ENCODE measurements at places on chromosomes 2 and 18. TPM values are rescaled to one million over a fixed set of nuclear protein-coding genes. Genes with fewer than 3 reads are reported as not detected.

- no peak overlapping the region for H3K27ac ChIP-seq
- no peaks in the 10 kb centered on the region for H3K4me1 ChIP-seq
- H3K27me3 ChIP-seq, result no peaks in the 10 kb centered on the region
- no peak for DNase-seq
- H3K4me3 ChIP-seq, result no peak overlapping the region
- no peaks in the 10 kb centered on the region for H3K36me3 ChIP-seq
Measured at GRCh38 chr2:155026651-155027174, 328.2 kb downstream of the KCNJ3 start.

DNA sequence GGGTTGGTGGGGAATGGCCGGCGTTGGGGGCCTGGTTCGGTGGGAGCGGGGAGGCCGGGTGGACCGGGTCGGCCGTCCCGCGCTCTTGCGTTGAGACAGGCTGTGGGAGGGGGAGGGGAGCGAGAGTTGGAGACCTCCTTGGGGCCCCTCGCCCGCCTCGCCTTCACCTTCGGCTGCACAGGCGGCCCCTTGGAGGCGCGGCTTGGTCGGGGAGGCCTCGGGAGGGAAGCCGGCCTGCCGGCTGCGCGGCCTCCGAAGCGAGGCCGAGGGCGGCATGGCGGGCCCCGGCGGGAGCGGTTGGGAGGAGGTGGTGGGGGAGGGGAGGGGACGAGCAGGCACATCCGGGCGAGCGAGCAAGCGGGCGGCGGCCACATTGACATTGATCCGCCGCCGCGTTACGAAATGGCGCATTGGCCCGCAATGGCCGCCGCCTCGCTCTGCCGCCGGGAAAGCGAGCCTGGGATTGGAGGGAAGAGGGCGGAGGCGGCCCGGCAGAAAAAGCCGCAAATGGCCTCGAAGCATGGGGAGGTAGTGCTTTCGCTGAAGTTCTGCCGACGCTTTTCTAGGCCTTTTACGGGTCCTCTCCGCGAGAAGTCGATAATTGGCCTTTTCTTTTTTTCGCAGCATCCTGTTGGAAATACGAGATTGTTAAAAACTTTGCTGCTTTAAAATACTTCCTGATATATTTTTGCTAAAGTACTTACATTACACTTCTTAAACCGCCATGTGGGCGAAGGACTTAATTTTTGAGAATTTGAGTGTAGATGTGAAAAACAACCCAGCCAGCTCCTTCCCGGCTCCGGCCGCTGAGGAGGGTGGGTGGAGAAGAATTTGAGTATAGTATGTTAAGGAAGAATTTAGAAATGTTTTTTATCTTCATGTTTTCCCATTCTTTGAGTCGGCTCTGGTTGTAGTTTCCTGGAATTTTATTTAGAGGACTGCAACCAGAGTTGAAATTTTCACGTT is 580 bp downstream of the HNRNPA3 start:
- DNase-seq, result peak; percentile 93
- no peaks in the 10 kb centered on the region for H3K27me3 ChIP-seq
- peaks cover 58% of the 10 kb centered on the region for H3K4me1 ChIP-seq
- H3K27ac ChIP-seq, result peak overlapping the region; percentile 100
- peaks cover 40% of the 10 kb centered on the region for H3K36me3 ChIP-seq
- peak overlapping the region; percentile 85 for H3K4me3 ChIP-seq

- H3K27me3 ChIP-seq, result no peaks in the 10 kb centered on the region
- no peaks in the 10 kb centered on the region for H3K36me3 ChIP-seq
- peaks cover 79% of the 10 kb centered on the region for H3K4me1 ChIP-seq
- no peak for DNase-seq
- H3K4me3 ChIP-seq, result no peak overlapping the region
- peak overlapping the region; percentile 50 for H3K27ac ChIP-seq
Measured at GRCh38 chr2:55153584-55154299, 78.4 kb downstream of the CLHC1 start.

- no peaks in the 10 kb centered on the region for H3K27me3 ChIP-seq
- DNase-seq, result no peak
- no peaks in the 10 kb centered on the region for H3K36me3 ChIP-seq
- H3K4me3 ChIP-seq, result no peak overlapping the region
Measured at GRCh38 chr2:30511122-30512083, 64.4 kb downstream of the LCLAT1 start.

OTOS gene
- polyA plus RNA-seq, result not detected

DNA sequence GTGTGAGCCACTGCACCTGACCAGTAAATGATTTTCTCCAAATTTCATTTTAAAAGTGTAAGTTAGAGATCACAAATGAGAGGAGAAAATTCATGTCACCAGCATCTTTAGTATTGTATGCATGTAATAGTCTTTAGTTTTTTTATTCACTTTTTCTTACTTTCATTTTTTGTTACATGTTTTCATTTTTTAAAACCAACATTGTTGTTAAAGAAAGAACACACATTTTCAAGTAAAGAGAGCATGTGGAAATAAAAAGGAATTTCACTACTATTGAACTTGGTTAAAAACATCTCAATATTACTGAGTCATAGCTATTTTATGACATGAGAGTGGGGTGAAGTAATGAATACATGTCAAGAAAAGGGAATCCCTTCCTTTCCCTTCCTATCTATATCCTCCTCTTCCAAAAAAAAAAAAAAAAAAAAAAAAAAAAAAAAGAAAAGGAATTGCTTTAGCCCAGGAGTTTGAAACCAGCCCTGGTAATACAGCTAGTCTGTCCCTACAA is 29.1 kb upstream of the PMAIP1 start:
- H3K27me3 ChIP-seq, result no peaks in the 10 kb centered on the region
- no peak for DNase-seq
- H3K4me1 ChIP-seq, result no peaks in the 10 kb centered on the region
- H3K27ac ChIP-seq, result no peak overlapping the region
- H3K4me3 ChIP-seq, result no peak overlapping the region

PAX3 gene
- 0.14 TPM for polyA plus RNA-seq

DNA sequence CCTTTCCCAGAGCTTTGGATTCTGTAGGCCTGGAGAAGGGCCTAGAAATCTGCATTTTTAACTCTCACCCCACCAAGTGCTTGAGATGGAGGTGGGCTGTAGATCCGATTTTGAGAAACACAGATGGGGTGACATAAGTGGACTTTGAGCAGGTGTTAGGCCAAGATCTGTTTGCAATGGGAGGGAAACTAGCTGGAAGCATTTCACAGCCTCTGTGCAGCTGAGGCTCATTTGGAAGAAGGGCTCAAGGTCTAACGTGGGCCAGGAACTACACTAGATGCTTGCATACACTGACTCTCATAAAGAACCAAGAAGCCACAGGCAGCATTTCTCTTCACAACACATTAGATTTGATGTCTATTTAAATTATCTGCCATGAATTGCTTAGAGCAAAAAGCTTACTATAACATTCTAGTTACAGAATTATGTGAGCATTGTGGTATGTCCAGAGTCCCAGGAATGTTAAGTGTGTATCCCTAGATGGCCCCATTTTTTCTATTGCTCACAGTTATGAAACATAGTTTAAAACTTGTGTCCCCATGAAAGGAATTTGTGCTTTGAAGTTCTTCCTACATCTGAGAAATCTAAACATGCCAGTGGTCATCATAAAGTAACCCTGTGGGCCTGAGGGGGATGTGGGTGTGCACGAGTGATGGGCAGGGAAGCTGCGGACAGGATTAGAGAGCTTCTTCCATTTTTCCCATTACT is 77.2 kb downstream of the CD28 start:
- H3K4me1 ChIP-seq, result peaks cover 51% of the 10 kb centered on the region
- no peak for DNase-seq
- peak overlapping the region; percentile 34 for H3K27ac ChIP-seq
- no peak overlapping the region for H3K4me3 ChIP-seq
- H3K36me3 ChIP-seq, result no peaks in the 10 kb centered on the region

GRP gene
- 69.0 TPM for polyA plus RNA-seq

DNA sequence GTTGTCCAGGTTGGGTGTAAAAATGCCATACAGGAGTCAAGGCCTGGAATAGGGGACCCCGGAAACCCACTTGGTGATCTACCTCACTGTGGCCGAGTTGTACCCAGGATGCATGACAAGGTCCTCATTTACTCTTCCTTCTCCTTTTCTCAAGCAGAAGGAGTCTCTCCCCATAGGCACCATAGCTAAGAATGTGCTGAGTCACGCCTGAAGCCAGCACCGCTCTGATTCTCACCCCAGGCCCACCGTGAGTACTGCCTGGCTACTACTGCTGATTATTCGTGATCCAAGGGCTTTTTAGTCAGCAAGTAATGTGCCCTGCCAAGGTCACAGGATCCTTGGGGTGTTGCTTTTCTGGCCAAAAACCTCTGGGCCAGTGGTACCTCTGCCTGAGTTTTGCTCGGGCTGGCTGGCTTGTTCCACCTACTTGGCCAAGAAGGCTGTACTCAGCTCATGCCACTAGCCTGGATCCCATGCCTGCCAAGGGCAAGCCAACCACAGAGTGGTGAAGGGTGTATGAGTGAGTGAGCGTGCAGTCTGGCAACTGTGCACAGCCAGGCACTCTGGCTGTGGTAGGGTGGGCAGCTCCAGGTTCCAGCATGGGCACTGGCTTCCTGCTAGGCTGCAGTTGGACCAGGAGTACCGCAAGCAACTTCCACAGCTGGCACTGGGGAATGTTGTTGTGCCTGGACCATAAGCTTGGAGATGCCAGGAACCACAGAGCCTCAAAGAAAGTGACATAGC is 650.1 kb upstream of the VRK2 start:
- H3K36me3 ChIP-seq, result no peaks in the 10 kb centered on the region

LBX2 gene
- polyA plus RNA-seq, result 0.32 TPM

DNA sequence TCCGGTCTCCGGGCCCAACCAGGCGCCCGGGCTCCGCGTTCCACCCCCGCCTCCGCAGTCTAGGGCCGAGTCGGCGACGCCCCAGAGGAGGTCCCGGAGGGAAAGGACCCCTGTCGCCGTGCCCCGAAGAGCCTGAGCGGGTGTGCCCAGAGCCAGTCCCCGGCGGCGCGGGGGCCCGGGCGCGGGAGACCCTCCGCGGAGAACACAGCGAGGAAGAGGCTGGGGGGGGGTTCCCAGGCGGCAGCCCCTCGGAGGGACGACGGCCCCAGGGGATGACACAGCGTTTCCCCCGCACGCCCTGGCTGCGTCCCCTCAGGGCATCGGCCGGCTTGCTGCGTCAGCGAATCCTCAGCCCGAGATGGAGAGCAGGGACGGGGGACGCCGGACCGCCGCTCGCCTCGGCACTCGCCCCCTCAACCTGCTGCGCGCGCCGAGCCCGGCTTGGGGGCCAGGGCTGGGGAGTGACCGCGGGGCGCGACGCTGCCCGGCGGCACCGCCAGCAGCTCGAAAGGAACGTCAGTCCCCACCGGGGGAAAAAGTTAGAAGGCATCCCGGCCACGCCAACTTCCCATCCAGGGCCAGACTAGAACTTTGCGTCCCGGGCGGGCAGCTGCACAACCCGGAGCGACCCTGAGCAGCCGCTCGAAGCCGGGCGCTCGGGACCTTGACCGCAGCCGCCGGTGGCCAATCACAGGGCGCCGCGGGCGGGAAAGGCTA is 711 bp downstream of the SFXN5 start:
- H3K4me1 ChIP-seq, result peaks cover 28% of the 10 kb centered on the region
- peak overlapping the region; percentile 98 for H3K27ac ChIP-seq
- H3K27me3 ChIP-seq, result no peaks in the 10 kb centered on the region
- H3K36me3 ChIP-seq, result no peaks in the 10 kb centered on the region

- peak overlapping the region; percentile 96 for H3K4me3 ChIP-seq
- peak overlapping the region; percentile 100 for H3K27ac ChIP-seq
Measured at GRCh38 chr18:32092422-32093101, 888 bp downstream of the RNF138 start.

DNA sequence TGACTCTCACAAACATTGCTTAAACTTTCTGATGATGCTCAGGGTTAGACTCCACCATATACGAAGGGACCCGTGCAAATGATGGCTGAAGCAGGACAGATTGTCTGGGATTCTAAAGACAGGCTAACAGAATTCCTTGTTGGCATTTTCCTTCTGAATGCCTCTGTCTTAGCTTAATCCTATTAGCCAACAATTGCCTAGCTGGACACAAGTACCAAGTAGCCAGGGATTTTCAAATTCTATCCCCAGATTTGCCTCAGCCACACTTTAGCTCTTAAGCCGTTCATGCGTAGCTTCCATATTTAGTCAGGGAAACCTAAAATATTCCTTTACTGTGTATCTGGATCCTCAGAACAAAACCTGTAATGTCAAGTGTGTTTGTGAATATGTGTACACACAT is 40.0 kb downstream of the COL4A3 start:
- no peak overlapping the region for H3K27ac ChIP-seq
- H3K27me3 ChIP-seq, result no peaks in the 10 kb centered on the region
- no peaks in the 10 kb centered on the region for H3K4me1 ChIP-seq
- no peak for DNase-seq
- no peaks in the 10 kb centered on the region for H3K36me3 ChIP-seq
- no peak overlapping the region for H3K4me3 ChIP-seq

ALPP gene
- polyA plus RNA-seq, result not detected

TUBA4B gene
- 0.50 TPM for polyA plus RNA-seq

CCDC102B gene
- polyA plus RNA-seq, result 16.1 TPM

GRCh38 chr2:205058409-205058808 is 513.1 kb downstream of the PARD3B start:
- H3K4me3 ChIP-seq, result no peak overlapping the region
- no peak for DNase-seq
- H3K4me1 ChIP-seq, result no peaks in the 10 kb centered on the region
- H3K27ac ChIP-seq, result no peak overlapping the region
- no peaks in the 10 kb centered on the region for H3K36me3 ChIP-seq

All from left lung (tissue), 14 donors.